ENCODE measurements at places on chromosomes 11 and 22.

DNA sequence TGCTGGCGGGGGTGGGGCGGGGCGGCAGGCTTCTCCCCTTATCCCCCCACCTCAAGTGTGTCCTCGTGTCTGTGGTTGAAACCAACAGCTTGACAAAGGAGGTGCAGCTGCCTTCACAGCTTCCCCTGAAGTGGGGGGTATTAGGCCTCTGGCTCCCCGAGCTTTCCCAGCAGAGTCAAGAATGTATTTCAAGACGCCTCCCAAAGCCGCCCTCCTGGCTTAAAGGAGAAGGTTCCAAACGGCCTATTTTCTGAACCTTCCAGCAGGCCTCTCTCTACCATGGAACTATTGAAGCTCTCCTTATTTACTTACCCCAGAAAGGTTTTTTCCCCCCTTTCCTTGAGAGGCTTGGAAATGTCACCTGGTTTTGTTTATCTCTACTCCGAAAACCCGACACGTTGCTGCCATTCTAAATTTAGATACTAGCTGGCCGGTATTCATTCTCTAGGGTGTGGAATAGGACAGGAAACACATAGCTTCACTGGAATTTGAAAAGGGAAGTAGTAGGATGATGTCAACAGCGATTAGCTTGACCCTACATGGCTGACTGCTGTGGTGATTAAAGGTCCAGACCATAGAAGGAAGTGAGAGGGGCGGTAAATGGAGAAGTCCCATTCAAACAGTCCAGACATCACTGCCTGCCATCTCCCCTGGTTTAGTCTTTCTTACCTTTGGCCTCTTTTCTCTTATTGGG is 671 bp upstream of the PICALM start:
- DNase-seq, result no peak

DNA sequence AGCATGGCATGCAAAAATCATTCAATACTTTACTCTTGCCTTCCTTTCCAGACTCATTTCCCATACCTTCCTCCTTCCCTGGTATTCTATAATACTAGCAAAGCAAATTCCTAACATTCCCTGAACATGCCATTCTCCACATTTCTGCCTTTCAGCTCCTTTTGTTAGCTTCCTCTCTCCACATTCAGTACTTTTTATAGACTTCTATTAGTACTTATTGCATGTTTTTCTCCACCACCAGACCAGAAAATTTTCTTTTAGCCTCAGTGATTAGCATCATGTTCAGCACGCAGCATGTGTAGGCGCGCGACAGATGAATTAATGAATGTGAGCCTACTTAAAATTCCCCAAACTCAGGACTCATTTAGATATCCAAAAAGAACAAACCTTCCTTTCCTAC is 935.3 kb downstream of the DLG2 start:
- no peak for DNase-seq

DNA sequence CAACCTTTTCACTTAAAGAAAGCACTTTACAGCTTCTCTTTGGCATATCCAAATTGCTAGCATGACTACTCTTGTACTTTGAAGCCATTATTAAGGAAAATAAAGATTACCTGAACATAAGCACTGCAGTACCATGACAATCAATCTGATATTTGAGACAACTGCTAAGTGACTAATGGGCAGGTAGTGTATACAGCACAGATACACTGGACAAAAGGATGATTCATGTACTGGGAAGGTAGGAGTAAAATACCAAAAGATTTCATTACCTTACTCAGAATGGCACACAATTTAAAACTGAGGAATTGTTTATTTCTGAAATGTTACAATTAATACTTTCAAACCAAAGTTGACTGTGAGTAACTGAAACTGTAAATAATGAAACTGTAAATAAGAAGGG is 1054.3 kb upstream of the TENM4 start:
- no peak for DNase-seq

DNA sequence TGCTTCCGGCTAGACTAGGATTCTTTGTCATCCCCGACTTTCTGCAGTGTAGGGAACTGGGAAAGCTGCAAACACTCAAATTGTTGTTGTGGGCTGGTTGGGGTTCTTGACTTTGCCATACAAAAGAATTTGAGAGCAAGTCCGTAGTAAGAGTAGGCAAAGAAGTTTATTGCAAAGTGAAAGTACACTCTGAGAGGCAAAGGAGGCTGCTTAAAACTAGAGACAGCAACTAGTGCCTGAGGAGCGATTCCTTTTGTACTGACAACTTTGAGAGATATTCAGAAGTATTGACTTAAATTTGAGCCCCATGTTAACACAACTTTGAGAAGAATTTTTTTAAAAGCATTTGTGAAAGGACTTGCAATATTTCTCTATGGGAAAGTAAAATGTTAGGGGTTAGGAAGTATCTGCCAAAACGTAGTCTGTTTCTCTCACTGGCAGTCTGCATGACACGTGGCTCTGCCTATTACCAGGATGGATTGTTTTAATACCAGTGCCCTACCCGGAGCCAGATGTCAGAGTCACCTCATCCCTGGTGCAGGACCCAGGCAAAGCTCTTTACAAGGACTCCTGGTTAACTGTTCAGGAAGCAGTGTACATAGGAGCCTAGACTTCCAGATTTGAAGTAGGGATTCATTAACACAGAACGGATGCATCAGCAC is 85.0 kb upstream of the CLPB start:
- DNase-seq, result peak; percentile 10

DNA sequence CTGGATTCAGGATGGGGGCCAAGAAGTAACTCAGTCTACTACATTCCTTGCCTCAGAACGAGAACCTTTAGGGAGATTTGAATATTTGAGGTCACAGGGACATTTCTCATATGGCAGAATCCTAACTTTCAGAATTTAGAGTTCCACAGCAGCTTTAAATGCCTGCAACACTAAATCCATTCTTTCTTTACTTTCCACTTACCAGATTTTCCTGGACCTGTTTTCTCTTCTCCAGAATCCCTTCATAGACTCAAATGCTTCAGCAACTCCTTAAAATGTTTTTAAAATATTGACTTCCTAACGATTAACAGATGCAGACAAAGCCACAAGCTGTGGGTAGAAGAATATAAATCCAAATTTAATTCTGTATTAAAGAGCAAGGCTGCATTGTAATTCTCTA is 63.1 kb downstream of the PRSS23 start:
- DNase-seq, result no peak

DNA sequence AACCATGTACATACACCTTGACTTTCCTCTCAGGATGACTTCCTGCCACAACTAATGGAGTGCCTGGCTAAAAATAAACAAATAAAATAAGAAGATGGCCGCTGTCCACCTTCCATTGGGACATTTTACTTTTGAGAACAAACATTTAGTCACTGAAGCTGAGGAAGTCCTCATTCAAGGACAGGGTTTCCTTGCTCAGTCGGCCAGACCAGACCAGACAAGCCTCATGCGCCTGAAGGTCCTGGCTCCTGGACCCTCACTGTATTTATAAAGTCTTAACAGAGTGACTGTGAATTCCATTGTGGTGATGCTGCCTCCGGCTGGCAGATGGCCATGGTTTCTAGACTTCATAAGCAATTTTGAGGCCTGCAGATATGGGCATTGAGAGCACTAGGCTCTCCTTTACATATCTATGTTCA is 114.5 kb downstream of the MAML2 start:
- no peak for DNase-seq

- DNase-seq, result peak; percentile 43
These were observed 477 bp downstream of the DPAGT1 start for GRCh38 chr11:119100994-119101758.

GRCh38 chr22:43988116-43988820 is 33.0 kb downstream of the SAMM50 start:
- no peak for DNase-seq

DNA sequence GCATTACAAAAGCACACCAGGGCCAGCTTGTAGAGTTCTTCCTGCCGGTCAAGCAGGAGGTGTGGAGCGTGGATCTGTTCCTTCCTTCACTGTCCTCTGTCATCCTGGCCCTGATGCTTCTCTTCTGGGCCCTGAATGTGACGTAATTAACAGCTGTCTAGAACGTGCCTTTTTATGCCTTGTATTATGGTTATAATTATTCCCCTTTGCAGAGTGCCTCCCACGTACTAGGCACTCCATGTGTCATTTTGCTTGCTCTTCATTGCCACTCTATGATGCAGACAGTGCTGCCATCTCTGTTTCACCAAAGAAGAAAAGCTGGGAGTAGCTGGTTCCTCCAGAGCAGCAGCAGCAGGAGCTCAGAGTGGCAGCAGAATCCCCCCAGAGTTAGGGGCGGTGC is 132.1 kb upstream of the TTC12 start:
- no peak for DNase-seq

DNA sequence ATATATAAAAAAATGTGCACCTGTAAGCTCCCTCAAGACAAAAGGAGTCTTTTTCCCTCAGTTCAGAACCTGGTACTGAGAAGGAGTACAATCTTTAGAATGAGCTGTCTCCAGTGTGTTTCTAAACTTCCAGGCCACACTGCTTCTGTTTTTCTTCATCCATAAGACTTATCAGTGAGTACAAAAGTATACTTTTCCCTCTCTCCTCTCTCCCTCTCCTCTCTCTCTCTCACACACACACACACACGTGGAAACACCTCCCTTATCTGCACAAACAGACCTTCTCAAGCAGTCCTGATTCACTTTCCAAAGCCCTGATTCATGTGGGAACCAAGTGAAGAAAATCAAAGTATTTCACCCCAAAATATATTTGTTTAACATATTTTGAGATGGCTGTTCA is 220.7 kb upstream of the UBASH3B start:
- DNase-seq, result no peak

DNA sequence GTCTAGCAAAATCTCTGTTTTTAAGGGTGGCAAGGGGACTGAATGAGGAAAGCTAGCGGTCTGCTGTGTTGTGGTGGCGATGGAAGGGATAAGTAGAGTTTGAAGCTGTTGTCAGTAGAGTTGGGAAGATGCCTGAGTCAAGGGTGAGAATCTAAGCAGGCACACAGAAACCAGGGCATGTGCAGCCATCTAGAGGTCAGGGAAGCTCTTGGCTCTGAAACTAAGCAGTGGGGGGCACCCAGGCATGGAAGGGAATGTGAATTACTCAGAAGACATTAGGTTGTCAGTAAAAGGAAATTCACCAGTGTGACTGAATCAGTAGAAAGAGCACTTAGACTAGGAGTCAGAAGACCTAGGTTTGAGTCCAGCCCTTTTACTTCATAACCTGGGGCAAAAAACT is 15.4 kb downstream of the BMAL1 start:
- DNase-seq, result no peak

DNA sequence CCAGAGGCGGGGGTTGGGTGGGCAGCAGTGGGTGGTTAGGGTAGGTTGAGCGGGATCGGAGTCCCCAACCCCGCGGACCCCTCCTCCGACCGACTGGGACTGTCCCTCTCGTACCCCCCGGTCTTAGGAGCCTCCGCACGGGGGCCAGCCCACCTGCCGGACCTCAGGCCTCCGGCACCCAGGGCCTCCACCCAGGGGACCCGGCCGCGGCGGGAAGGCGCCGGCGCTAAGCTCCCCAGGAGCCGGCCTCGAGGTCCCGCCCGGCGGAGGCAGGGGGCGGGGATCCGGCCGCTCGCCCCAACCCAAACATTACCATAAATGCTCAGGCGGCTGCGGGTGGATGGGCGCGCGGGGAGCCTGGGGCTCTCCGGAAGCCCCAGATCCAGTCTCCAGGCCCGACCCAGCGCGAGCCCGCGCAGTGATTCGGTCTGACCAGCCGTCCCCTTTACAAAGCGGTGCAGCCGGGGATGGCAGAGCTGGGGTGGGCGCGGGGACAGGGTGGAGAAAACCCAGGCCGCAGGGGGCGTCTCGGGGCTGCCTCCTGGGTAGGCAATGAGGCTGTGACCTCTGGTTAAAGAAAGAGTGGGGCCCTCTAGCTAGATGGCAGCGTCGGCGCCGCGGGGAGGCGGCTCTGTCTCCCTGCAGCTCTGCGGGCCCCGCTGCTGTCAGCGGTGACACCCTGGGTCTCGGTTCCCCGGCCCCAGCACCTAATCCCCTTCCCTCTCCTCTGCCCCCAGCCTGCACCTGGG is 4.0 kb upstream of the MCAM start:
- DNase-seq, result peak; percentile 68

GRCh38 chr11:66221726-66222236 is 46.7 kb upstream of the RAB1B start:
- DNase-seq, result peak; percentile 20

DNA sequence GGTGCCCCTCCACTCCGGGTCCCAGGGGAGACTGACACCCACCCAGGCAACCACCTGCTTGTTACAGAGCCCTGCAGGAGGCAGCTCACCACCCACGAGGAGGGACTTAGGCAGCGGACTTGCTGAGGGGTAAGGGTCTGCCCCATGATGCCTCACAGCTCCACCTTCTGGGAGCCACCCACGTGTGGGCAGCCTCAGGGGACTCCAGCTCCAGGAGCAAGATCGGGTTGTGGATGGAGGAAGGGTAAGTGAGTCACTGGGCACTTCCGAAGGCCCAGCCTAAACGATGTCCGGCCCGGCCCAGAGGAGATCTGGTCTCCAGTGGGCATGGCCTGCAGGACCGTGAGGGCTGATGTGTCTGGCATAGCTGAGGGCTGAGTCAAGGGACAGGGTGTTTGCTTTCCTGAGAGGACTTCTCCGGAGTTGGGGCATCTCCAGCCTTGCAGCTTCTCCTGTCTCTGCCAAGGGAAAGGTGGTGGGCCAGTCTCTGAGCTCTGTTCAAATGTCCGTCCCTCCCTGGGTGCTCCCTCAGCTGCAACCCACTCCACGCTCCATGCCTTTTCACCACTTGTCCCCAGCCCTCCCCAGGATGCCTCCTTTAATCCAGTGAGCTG is 32.3 kb upstream of the P2RY2 start:
- no peak for DNase-seq

DNA sequence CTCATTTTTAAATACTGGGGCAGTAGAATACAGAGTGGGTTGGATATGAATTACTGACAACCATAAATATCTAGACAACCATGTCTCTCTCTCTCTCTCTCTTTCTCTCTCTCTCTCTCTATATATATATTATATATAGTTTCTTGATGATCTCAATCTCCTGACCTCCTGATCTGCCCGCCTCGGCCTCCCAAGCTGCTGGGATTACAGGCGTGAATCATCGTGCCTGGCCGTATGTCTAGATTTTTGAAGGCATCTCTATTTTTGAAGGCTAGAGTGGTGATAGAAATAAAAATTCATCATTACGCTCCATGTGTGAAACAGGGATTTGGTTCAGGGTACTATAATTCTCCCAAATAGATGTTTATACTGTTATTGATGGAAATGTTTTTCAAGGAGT is 84.1 kb downstream of the DDX10 start:
- DNase-seq, result no peak

GRCh38 chr22:27509132-27509920 is 292.2 kb downstream of the MN1 start:
- DNase-seq, result no peak

GRCh38 chr11:57638005-57638781 is 11.5 kb downstream of the YPEL4 start:
- DNase-seq, result peak; percentile 36

GRCh38 chr11:76410851-76411357 is 29.8 kb downstream of the GVQW3 start:
- no peak for DNase-seq

DNA sequence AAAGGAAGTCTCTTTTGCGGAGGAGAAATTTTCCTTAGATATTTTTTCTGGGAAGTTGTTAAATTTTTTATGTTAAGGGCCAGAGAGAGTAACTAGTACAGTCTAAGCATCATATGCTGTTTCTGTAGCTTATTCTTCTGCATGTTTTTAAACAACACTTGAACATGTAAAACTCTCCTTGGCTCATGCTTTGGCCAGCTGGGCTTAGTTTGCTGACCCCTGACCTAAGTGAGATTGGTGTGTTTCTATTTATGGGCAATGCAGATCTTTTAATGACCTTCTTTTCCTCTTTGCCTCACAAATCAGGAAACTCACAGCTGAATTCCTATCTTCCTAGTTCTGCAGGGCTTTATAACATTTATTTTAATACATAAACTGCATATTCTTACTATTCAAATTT is 942.5 kb downstream of the OPCML start:
- DNase-seq, result no peak

All from stimulated activated naive CD8-positive, alpha-beta T cell treated with anti-CD3 and anti-CD28 coated beads, Interleukin-15, Interleukin-2, amounts not matched to agents 100 U/mL and 50 U/mL, for 24 hours (primary cell).